ENCODE measurements at places on chromosomes 12 and 14.

DNA sequence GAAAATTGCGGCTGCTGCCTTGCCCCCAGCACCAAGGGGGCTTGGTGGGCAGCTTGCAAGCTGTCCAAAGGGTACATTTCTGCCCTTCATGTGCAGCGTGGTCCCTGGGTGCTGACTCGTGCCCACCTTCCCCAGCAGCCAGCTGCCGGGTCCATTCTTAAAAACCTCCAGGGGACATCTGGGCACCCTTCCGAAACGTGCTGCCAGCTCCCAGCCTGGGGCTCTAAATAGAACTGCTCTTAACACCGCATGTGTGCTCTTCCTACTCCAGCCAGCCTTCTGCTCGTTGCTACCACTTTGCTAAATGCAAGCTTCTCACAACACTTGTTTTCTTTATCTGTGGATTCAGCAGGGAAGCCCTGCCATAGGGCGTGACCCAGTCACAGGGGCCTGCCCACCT lies 66.0 kb downstream of the RIMBP2 start:
- DNase-seq: no peak

GRCh38 chr12:125305231-125305630 lies 240.0 kb downstream of the AACS start:
- DNase-seq: no peak

GRCh38 chr12:51359851-51360250 lies 13.4 kb upstream of the CELA1 start:
- DNase-seq: no peak

DNA sequence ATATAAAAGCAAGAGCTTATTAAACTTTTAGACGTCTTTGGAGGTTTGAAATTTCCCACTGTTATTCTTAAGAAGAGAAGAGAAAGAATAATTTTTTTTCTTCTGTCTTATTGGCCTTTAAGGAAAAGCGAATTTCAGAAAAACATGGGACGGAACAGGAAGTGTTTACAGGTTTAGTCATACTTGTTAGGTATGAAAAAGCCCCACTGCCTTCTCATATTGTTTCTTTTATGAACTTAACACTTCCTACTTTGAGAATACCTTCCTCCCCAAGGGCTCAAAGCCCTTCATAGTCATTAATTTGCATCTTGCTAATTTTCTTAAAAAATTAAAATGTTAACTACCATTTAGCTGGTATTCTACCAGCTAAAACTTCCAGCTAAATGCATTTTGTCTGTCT lies 82.0 kb downstream of the ETV6 start:
- no peak for DNase-seq

DNA sequence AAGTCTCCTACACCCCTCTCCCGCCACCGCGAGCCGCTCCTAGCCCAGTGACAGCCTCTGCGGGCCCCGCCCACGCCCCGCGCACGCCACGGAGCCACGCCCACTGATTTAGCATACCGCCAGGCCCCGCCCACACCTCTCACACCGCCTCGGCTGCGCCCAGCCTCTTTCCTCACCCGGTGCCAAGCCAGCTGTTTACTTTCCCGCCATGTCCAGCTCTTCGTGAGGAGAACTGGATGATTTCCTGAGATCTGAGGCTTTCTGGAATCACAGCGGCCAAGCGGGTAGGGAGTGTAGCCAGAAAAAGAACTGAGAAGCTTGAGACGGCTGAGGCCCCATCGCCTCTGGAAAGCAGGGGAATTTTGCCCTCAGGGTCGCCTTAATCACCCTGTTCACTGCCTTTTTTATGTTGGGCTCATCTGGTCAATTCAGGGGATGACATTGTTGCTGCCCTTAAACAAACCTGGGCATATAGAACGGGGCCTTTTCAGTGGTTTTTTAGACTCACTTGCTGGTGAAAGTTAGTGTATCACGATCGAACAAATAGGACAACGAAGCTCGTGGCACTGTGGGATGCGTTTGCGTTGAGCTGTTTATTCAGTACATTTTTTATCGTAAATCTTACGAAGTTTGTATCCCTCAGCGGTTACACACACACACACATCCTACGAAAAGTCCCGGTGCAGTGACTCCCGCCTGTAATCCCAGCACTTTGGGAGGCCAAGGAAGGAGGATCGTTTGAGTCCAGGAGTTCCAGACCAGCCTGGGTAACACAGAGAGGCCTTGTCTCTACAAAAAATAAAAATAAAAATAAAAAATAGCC lies at the start of gene RNF212B:
Gene RNF212B (plus strand): TSS at position 165 of the 823 bp plus-strand sequence. CDS start 2,410 bp downstream, outside the sequence.
- peak; percentile 93 for DNase-seq

GRCh38 chr12:93664573-93665138 lies 12.5 kb upstream of the CRADD start:
- no peak for DNase-seq

DNA sequence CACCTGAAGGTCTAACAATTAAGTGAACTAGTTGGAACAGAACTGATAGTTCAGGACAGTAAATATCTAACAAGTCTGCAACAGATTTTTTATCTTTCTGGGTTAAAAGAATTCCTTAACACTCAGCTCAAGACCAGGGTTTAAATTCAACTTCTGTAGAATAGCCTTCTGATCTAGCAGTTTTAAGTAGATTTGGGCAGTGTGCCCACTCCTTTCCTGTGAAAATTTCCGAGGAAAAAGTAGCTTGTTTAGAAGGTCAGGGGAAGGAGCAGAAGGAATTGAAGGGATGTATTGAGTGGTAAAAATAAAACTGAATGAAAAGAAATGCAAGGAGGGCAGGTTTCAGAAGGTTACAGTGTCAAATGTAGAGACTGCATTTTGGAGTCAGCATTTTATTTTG lies 45.8 kb downstream of the ATL1 start:
- DNase-seq: no peak

All from DMS79 treated with DMSO at 0.1 percent for 48 hours (cell line).